Renal cortical epithelial cell (primary cell): ENCODE measurements at places on chromosomes 16 and 17. TPM values are rescaled to one million over a fixed set of nuclear protein-coding genes. Genes with fewer than 3 reads are reported as not detected.

Gene NOD2
- total RNA-seq: 0.10 and 0.17 TPM in 2 replicates

DNA sequence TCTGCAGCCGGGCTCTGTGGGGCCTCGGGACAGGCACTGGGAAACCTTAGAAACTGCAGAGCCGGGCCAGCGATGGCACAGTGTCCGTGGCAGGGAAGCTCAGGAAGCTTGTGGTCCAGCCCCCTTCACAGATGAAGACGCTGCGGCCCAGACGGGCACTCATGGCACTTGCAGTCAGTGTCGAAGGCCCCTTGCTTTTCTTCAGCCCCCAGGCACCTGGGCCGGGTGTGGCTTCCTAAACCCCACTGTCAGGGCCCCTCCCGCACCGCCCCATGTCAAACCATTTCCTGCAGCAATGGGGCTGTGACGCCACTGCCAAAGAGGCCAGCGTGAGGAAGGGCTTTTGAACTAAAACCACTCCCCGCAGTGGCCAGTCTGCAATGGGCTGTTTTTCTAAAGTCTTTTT lies 164.0 kb downstream of the LAT start:
- no peak for DNase-seq

- no peak for DNase-seq
These were observed 148.1 kb downstream of the SOCS1 start for GRCh38 chr16:11107780-11108465.

- DNase-seq: no peak
These were observed 56.3 kb downstream of the GAN start for GRCh38 chr16:81371106-81371505.

GRCh38 chr17:2710803-2711607 lies 559 bp downstream of the CLUH start:
- peak; percentile 88 for DNase-seq

DNA sequence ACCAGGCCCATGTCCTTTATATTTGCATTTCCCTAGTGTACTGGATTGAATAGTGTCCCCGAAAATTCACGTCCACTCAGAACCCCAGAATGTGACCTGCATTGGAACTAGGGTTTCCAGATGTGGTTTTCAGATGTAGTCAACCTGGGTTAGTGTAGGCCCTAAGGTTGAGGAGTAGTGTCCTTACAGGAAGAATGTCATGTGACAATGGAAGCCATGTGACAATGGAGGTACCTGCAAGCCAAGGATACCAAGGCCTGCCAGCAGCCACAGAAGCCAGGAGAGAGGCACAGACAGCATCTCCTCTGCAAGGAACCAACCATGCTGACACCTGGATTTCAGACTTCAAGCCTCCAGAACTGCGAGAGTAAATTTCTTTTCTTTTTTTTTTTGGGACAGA lies 5.2 kb upstream of the PRR15L start:
- DNase-seq: no peak

DNA sequence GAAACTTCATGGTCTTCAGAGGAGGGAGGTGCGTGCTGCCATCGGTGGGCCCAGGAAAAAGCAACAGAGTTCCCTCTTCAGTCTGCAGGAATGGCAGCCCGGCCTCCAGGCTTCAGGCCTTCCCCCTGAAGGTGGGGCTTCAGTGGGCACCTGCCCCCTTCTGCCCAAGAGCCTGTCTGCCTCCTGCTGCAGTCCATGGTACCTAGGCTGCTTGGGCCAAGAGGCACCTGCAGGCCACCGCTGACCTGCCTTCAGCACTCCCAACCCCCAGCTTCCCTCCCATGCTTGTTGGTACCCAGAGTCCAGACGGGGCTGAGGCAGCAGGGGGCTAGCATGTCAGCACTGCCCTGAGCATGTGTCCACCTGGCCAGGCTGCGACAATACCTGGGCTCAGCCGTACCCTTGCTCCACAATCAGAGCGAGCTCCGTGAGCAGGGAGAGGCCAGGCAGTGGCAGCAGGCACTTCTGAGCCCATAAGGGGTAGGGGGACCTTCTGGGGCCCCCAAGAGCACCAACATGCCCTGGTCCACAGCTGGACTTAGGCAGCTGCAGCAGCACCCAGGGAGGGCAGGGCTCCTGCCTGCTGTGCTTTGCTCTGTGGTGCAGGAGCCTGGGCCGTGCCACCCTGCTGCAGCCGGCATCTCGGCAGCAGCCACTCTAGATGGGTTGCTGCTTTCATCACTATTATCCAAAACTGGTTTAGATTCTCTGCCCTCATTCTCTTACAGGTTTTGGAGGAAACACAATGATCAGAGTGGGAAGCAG lies 77.2 kb upstream of the AKTIP start:
- DNase-seq: no peak

Gene CA10
- total RNA-seq: not detected in 2 replicates

Gene FOXJ1
- 0.17 and 1.1 TPM in 2 replicates for total RNA-seq

DNA sequence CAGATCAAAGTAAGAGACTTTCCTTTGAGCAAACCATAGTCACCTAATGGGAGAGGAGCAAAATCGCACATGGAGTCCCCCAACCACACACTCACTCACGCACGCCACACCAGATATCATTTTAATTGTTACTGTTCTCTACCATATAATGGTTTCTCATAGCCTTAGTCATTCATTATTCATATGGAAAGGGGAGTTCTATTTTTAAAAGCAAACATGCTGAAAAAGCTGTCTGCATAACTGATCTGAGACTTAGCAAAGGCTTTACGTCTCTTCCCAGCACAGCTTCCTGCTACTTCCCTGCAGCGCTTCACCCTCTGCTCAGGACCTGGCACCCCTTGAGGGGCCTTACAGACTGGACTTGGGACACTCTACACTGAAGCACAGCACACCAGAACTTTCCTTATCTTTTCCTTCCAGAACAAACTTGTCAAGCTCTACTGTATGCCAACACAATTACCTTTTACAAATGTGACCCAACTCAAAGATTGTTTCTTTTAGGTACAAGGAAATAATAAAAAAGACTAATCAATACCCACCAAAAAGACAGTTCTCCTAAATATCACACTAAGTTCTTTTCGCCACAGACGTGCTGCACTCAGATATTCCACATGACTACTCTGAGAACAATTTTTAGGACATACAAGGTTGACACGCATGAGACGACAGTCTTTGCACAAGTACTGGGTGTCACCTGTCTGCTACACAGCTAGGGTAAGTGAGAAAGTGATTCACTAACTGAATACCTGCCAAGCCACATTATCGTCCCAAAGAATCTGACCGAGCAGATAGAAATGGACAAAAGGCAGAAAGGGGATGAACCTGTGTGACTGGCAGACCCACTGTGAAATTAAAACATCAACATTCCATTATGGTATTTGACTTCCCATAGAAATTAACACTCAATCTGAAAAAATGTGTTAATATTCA lies 21.5 kb downstream of the SRP68 start:
- peak; percentile 91 for DNase-seq

Gene CCL4L2
- not detected in 2 replicates for total RNA-seq

- peak; percentile 79 for DNase-seq
These were observed 4.7 kb downstream of the TIMP2 start for GRCh38 chr17:78920528-78920927.

- DNase-seq: no peak
These were observed 22.8 kb downstream of the TEX2 start for GRCh38 chr17:64240261-64240740.

DNA sequence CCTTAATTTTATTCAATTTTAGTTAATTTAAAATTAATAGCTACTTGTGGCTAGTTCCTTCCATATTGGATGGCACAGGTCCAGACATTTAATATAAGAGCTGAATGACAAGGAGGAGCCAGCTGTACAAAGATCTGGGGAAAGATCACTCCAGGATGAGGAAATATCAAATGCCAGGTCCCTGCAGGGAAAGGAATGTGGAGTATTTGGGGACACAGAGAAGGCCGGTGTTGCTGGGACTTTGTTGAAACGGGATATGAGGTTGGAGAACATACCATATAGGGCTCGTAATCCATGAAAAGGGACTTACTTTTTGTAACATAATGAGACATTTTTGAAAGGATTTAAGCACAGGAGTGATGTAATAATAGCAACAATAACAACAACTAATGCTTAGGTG lies 426.8 kb downstream of the HS3ST4 start:
- DNase-seq: no peak

GRCh38 chr16:23368469-23368868 lies 66.4 kb downstream of the SCNN1B start:
- peak; percentile 59 for DNase-seq

Gene UTS2R
- total RNA-seq: 0.10 TPM in 1 of 2 replicates, not detected in the other

Gene C17orf50
- not detected in 2 replicates for total RNA-seq

DNA sequence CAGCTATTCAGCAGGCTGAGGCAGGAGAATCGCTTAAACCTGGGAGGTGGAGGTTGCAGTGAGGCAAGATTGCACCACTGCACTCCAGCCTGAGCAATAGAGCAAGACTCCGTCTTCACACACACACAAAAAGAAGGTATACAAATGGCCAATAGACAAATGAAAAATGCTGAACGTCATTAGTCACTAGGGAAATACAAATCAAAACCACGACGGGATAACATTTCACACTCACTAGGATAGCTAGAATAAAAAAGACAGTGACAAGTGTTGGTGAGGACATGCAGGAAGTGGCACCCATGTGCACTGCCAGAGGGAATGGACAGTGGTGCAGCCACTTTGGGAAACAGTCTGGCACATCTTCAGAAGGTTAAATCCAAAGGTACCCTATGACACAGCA lies 172.9 kb downstream of the FTO start:
- no peak for DNase-seq

- DNase-seq: no peak
These were observed 1.9 kb downstream of the ACSF3 start for GRCh38 chr16:89095491-89095951.

Gene RNF222
- not detected in 2 replicates for total RNA-seq

Gene TMC7
- total RNA-seq: 0.87 and 1.1 TPM in 2 replicates

DNA sequence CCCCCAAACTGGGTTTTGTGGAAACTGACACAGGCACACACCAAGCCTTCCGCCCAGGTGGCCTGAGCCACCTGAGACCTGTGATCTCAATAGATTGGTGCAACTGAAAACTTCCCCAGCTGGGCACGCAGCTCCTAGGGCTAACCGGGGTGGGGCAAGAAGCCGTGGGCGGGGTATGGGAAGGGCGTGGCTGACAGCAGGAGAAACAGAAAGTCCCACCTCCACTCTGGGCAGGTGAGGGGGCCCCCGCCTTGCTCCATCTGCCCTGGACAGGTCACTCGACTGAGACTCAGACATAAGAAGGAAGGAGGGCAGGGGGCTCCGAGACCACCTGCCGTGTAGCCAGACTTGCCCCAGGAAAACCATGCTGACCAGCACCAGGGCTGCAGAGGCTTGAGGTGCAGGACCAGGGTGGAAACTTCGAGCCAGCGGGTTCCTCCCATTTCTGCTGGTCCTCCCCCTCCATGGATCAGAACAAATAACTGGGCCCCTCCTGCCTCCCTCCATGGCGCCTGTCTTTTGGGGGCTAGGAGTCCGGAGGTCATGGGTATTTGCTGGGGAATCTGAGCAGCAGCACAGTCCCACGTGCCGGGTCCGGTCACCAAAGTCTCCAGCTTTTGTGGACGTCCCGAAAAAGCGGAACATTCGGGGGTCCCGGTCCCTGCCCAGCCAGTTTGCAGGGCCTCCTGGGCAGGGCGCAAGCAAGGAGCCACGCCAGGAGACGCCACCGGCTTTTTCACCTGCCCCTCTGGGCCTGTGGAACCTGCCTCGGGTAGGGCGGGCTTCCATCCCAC lies 1.3 kb downstream of the TIMP2 start:
- peak; percentile 46 for DNase-seq

Gene CCL4
- total RNA-seq: not detected in 2 replicates

- DNase-seq: peak; percentile 74
These were observed 89.1 kb downstream of the SSH2 start for GRCh38 chr17:29840884-29841283.

- DNase-seq: no peak
These were observed 71.3 kb downstream of the RTN4RL1 start for GRCh38 chr17:1953831-1954230.

DNA sequence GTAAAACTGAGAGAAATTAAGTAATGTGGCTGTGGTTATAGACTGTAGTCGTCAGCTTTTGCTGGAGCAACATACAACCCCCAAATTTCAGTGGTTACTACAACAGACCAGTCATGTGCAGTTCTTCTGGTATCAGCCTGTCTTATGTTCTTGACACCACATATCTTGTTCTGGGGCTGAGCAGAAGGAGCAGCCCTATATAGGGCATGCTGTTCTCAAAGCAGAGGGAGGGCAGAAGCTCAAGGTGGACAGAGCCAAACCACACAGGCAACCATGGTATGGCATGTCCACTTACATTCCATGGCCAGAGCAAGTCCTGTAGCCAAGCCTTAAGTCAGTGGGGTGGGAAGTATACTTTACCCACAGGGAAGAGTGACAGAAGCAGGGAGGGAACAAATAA lies 7.7 kb downstream of the PRKAR1A start:
- no peak for DNase-seq
